ENCODE measurements at places on chromosomes 1 and 21.

- no peak for DNase-seq
These were observed 296.7 kb upstream of the USP25 start for GRCh38 chr21:15433091-15433490.

DNA sequence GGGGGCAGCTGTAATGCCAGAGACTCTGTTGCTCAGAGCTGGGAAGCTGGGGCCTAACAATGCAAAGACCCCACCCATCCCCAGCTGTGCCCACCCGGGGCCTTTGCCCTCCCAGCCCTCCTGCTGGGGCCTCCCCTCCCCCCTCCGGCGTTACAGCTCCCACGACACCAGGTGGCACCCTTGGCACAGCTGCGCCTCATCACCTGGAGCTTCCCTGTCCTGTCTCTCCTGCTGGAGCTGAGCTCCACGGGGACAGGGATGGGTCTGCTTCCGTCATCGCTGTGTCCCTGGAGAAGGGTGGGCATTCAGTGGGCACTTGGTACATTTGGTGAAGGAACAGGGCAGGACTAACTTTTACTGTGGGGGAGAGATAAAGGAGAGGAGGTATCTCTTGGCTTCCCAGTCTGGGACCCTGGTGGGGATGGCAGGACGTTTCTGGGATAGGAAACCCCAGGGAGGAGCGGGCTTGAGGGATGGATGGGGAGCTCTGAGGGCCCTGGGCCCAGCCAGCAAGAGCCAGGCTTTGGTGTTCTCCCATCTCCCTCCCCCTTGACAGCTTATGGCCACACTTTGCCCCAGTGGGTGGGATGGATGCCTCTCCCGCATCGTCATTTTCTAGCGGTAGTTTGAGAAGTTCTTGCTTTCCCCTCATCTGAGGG, 453.2 kb downstream of the PTPRU start:
- DNase-seq: no peak

GRCh38 chr1:46725736-46726108, 6.8 kb upstream of the EFCAB14 start:
- no peak for DNase-seq

- DNase-seq: no peak
These were observed 10.9 kb downstream of the NRDC start for GRCh38 chr1:51867479-51868232.

GRCh38 chr1:109886827-109887226, 23.8 kb upstream of the CSF1 start:
- no peak for DNase-seq

DNA sequence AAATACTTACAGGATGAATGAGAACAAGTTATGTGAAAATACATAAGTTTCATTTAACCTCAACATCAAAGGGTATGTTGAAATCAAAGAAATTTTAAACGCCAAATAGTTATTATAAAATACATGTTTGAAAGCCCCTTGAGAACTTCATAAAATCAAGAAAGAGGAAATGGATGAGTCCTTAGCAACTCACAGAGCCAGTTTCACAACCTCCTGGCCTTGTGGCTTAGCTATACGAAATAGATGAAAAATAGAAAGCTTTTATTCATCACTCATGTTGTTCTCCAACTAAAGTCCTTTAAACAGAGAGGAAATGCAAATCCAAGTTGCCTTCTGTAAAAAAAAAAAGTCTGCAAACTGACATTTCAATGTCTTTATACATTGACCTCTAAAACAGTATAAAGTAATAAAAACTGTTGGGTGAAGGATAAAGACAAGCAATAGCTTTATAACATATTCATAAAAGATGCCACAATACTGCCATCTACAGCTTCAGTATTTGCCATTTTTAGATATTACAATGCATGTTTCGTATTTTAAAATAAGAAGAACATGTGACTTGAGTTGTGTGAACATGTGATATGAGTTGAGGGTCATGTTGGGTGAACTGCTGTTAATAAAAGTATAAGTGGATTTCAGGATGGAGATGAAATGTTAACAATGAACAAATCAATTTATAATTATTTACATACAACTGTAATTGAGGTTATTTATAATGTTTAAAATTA, 847.8 kb downstream of the MRPL39 start:
- DNase-seq: no peak

DNA sequence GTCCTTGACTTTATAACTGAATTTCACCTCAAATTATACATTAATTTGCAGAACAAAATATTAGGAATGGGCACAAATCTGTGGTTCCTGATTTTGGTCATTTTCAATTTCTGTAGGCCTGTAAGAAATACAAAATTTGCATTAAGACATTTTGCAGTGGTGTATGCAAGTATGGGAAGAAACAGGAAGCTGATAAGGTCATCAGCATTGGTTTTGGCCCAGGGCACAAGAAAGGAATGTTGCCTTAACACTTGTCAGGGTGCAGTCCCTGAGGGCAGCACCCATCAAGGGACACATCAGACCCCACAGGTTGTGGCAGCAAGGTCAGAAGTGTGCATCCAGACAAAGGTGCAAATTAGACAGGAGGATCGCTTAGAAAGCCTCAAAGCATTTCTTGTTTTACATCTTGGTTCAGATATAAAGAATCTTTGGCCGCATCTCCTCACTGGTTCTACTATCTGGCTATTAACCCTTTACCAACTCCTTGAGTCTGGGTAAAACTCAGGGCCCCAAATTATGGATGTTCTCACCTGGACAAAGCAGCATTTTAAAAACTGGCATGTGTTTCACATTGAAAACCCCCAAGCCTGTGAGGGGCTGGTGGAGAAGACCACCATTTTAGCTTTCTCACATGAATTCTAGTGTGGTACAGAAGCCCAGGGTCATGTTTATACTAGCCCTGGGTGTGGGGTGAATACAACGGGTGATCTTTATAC, 182.4 kb downstream of the CDC7 start:
- no peak for DNase-seq

- peak; percentile 44 for DNase-seq
These were observed 839 bp downstream of the SWT1 start for GRCh38 chr1:185157599-185158412.

DNA sequence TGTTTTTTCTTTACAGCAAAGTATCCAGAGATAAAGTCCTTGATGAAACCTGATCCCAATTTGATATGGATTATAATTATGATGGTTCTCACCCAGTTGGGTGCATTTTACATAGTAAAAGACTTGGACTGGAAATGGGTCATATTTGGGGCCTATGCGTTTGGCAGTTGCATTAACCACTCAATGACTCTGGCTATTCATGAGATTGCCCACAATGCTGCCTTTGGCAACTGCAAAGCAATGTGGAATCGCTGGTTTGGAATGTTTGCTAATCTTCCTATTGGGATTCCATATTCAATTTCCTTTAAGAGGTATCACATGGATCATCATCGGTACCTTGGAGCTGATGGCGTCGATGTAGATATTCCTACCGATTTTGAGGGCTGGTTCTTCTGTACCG, 6.5 kb downstream of the DEGS1 start:
- DNase-seq: no peak

- no peak for DNase-seq
These were observed 315.5 kb upstream of the DEPDC1 start for GRCh38 chr1:68812333-68812732.

Data from substantia nigra (tissue), 51 donors.